GM06990 (cell line): ENCODE measurements at places on chromosomes 1 and 21.

DNA sequence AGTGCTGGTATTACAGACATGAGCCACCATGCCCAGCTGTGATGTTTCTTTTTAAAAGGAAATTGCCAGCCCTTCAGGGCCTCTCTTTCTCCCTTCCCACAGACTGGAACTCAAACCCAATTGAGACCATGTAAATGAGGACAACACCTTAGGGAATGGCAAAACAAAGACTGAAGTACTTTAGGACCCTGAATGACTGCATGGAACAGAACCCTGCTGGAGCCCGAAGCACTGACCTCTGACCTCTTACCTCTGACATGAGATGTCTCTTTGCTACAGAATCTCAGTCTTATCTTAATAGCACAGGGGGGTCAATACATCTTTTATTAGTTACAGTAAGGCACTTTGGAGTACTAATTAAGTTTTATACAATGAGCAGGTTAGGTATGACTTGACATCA is 15.5 kb upstream of the DR1 start:
- no peak for DNase-seq

DNA sequence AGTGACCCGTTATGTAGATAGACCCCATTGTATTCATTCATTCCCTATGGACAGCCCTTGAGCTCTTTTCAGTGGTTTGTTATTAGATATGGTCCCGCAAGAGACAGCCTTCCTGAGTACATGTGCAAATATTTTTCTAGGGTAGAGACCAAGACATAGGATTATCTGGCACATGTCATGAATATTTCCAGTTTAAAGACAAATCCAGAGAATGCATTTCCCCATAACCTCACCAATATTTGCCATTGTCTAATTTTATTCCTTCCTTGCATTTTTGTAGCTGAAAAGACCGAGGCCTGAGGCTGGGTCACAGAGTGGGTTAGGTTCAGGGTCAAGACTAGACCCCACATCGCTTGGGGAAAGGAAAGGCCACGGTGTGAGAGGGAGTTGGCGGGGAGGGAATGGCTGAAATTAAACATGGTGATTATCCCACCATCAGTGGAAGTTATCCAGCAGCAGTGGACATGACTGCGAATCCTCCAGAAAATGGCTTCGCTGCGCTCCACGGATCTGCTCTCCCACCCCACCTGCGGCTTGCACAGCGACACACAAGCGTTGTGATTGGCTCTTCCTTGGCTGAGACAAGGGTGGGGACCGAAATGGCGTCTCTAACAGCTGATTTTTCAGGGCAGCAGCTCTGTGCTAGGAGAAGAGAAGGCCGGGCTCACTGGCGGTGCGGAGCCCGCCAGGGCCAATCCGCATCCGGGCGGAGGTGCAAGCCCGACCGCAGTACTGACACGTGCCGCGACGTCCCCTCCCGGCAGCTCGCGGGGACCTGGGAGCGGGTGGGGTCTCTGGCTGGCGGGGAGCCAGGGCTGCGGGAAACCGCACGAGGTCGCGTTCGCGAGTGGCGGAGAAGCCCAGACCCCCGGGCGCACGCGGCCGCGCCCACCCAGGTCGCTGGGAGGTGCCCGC is 16.1 kb upstream of the STMN1 start:
- peak; percentile 23 for DNase-seq

DNA sequence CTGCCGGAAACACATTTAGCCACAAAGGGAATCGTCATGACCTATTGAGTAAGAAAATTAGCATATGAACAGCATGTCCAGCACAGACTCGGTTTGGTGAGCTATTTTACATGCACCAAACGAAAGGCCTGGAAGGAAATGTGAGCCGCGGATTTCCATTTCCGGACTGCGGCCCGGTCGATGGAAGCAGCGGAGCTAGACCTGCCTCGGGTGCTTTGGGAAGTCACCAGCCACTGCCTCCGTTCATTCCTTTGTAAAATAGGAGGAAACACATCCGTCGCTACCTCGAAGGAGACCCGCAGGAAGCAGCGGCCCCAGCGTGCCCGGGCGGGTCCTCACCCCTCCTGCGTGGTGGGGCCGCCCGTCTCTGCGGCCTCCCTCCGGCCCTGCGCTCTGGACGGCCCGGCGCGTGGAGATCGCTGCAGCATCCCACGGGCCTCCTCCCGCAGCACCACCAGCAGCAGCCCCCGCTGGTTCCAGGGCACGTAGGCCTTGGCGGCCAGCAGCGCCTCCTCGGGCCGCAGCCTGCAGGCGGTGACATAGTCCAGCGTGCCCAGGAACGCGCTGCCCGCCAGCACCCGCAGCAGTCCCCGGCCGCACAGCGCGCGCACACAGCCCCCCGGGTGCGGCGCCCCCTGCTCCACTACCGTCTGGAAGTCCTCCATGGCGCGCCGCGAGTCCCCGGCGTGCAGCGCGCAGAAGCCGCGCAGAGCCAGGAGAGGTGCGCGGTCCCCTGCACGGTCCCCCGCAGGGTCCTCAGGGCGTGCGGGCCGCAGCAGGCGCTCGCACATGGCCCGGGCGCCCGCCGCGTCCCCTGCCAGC is 12.1 kb downstream of the TTC34 start:
- no peak for DNase-seq

GRCh38 chr1:19814681-19815503 is at the start of gene RNF186:
TSS of gene RNF186 (minus strand) at chr1:19815283. CDS start at chr1:19815101, 182 bp downstream.
- DNase-seq: no peak

GRCh38 chr1:12075195-12076114 is 12.4 kb downstream of the TNFRSF8 start:
- no peak for DNase-seq

DNA sequence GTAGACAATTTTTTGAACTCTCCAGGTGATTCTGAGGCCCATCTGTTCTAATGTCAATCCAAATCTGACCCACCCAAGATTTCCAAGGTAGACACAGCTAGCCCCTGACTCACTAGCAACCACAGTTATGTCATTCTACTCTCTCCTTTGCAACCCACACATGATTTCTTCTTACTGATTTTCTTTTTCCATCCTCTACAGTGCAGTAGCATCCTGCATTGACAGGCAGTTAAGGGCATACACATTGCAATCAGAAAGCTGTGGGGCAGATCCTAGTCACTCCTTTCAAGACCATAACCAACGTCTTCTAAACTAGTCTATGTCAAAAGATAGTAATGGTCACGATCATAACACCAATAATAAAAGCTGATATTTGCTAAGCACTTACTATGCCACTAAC is 54.2 kb downstream of the JAK1 start:
- DNase-seq: no peak

DNA sequence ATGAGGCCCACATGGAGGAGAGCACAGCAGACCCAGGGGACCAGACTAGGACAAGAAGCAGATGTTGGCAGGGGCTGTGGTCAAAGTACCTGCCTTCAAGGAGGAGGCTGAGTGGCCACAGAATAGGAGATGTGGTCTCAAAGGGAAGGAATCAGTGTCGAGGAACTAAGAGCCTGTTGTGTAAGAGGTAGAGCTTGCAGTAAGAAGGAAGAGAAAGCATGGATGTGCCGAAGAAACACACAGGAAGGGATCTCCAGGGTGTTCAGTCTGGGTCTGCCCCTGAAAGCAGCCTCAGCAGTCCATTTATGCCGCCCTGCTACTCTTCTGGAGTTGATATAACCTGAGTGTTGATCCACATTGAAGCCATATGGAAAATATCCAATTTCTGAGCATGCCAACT is 83.9 kb downstream of the NID1 start:
- no peak for DNase-seq

GRCh38 chr1:32286763-32287162 is 5.1 kb upstream of the HDAC1 start:
- no peak for DNase-seq

DNA sequence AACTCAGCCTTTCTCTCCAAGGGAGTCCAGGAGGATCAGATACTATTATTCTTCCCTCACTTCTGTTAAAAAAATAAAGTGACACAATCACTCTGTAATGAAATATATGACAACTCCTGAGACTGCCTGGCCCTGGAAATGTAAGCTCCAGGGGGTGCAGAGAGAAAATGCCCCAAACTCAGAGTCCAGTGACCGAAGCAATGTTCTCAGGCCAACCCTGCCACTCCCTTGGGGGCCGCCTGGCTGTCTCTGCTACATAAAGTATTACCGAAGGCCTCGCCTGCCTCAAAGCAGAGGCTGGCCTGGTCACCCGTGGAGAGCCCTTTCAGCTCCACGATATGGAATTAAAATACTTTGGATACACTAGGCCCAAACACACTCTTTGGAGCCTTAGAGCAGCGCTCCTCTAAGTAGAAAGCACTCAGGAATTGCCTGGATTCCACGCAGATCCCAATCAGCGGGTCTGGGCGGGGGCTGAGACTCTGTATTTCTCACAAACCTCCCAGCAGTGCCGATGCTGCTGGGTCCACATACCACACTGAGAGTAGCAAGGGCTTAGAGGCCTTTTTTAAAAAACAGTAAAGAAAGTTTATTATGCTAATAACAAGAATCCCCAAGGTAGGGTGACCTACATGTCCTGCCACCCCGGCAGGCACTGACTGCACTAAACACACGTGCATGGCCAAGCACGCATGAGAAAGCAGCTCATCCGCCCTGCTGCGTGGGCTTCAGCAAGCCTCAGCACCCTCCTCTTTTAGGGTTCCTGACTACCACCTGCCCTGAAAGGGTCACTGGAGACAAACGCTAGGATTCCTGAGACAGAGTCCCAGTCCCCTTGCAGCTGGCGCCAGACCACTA is 31.1 kb downstream of the TMCO4 start:
- DNase-seq: no peak

- no peak for DNase-seq
Measured at GRCh38 chr1:97119260-97120158, 397.9 kb downstream of the PTBP2 start.

DNA sequence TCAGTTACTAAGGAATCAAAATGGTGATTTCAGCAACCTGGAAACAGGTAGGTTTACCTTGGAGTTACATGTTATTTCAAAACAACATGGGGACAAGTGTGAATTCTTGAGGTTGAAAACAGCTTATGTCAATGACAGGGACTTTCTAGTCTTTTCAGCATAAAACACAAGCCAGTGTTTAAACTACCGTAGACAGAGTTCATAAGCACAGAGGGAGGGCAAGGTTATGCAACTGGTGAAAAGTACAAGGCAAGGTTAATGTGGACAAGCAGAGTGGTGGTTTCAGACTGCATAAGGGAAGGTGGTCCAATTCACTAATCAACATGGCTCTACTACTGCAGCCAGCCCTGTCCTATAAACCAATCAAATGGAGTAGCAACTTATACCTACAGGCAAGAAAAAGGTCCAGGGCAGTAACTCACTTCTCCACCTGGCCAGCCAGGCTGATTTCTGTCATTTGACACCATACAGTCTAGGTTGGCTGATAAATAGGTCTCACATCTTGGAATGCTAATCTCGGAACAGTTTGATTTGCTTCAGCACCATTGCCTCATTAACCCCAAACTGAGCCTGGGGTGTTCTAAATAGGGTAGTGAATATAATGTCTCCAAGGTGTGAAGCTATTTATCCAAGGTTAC is 250.3 kb upstream of the PROX1 start:
- no peak for DNase-seq

- peak; percentile 14 for DNase-seq
Measured at GRCh38 chr1:8281843-8282509, 35.9 kb upstream of the SLC45A1 start.

DNA sequence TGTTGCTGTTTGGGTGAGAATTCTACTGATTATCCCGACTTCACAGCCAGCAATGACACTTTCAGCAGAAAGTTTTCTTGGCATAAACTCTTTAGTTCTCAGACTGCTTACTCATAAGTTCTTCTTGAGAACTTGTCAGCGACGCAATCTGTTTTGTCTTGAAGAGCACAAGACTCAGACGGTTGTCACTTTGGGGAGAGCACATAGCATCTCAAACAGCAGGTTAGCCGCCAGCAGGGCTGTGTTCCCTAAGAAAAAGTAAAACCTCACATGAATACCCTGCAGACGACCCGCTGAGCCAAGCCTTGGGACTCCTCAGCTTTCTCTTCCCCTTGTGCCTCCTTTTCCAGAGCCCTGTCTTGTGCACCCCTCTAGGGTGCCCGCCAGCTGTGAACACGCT is 11.4 kb downstream of the AGMAT start:
- DNase-seq: no peak

GRCh38 chr1:236137285-236137852 is 5.0 kb upstream of the GPR137B start:
- no peak for DNase-seq

DNA sequence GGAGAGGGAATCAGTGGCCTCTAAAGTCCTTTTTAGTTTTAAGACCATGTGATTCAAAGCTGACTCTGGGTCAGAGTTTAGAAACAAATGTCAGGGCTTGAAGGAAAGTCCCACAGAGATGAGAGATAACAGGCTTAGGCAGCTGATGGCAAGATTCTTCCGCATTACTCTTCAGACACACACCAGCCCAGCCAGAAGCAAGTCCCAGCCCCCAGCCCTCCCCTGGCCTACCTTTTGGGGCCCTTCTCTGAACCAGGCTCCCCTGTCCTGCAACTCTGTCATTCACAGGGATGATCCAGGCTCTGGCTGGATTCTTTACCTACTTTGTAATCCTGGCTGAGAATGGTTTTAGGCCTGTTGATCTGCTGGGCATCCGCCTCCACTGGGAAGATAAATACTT is 13.1 kb upstream of the CASQ1 start:
- DNase-seq: peak; percentile 18

DNA sequence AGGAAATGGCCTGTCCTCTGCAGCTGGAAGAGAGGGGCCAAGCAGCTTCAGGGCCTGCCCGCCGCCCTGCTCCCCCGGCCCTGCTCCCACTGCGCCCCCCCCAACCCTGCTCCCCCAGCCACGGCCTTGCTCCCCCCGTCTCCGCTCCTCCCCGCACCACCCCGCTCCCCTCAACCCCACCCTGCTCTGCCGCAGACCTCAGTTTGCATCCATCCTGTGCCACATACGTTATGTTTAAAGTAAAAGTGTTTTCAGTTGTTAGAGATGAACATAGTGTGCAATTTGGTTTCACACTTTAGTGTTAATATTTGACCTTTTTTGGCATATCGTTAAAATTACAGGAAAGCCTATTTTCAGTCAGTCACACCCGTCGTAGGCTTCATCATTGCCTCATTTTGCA is 34.1 kb upstream of the DIP2A start:
- DNase-seq: no peak

GRCh38 chr1:162172311-162173102 is 103.0 kb downstream of the NOS1AP start:
- no peak for DNase-seq

DNA sequence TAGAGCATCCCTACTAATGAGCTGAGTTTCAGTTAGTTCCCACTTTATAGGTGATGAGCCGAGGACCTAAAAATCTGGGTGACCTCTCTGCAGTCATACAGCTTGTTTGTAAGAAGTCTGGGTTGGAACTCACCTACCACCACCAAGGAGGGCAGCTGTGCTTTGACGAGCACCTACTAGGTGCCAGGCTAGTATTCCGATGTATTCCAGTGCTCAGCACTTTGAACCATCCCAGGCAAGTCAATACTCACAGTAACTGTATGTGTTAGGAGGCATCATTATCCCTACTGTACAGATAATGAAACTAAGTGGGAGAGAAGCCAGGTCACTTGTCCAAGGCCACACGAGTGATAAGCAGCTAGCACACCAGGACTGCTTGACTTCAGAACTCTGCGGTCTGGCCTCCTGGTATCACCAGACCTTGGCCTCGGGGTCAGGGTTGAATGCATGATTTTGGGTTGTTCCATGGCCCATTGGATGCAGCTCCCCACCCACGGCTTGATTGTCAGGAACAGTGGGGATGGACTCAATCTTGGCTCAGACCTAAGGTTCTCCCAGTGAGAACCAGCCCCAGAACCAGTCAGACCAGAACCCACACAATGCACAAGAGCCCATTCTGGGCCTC is 20.7 kb downstream of the ECE1 start:
- DNase-seq: no peak

- peak; percentile 79 for DNase-seq
Measured at GRCh38 chr1:111516005-111516535, 12.6 kb upstream of the ADORA3 start.
